ENCODE measurements at places on chromosomes 3 and 15.

- peak; percentile 7 for DNase-seq
Observed at GRCh38 chr15:99845009-99845408, 111.8 kb upstream of the LYSMD4 start.

- no peak for DNase-seq
Observed at GRCh38 chr3:76694063-76694462, 345.8 kb upstream of the ROBO2 start.

DNA sequence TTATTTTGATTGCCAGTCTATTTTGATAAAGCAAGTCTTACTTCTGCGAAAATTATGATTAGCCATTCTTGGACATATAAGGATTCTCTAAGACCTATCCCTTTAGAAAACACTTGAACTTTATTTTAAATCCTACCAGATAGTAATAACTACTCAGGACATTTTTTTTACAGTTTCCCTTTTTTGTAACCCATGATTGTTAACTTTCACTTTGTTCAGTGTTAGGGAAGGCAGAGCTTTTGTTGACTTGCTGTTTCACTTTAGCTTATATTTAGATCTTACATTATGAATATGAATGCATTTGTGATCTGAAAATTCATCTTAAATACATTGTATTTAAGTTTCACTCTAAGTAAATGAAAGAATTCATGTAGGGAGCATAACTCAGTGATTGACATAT lies 167.0 kb downstream of the AKAP13 start:
- DNase-seq: no peak

DNA sequence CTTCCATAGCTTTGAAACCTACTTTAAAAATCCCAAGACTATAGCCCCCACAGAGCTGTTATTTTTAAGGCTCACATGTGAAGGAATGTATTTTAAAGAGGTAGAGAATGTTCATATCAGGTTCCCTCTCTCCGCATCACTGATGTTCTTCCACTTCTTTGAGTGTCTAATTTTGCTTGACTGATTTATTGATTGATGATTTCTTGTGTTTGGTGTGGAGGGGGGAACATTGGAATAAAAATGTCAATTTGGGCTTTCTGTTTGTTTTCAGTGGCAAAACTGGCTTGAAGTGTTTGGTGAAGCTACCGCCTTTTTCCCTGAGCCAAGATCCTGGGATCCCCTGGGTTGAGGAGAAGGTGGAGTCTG lies 2.7 kb upstream of the TMEM212 start:
- DNase-seq: no peak

- DNase-seq: peak; percentile 85
Observed at GRCh38 chr3:61985020-61985419, 388.3 kb downstream of the FEZF2 start.

GRCh38 chr3:78565712-78566111 lies 1202.1 kb downstream of the ROBO1 start:
- no peak for DNase-seq

GRCh38 chr15:49044766-49045606 lies 1.3 kb downstream of the SECISBP2L start:
- DNase-seq: no peak

DNA sequence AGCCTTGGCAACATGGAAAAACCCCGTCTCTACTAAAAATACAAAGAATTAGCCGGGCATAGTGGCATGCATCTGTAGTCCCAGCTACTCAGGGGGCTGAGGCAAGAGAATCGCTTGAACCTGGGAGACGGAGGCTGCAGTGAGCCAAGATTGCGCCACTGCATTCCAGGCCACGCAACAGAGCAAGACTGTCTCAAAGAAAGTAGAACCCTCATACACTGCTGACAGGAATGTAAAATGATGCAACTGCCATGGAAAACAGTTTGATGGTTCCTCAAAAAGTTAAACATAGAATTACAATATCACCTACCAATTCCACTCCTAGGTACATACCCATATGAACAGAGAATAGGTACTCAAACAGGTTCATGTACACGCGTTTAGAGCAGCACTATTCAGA lies 158.9 kb downstream of the TBC1D5 start:
- DNase-seq: peak; percentile 18

GRCh38 chr3:143041903-143042302 lies 40.5 kb downstream of the U2SURP start:
- DNase-seq: no peak

DNA sequence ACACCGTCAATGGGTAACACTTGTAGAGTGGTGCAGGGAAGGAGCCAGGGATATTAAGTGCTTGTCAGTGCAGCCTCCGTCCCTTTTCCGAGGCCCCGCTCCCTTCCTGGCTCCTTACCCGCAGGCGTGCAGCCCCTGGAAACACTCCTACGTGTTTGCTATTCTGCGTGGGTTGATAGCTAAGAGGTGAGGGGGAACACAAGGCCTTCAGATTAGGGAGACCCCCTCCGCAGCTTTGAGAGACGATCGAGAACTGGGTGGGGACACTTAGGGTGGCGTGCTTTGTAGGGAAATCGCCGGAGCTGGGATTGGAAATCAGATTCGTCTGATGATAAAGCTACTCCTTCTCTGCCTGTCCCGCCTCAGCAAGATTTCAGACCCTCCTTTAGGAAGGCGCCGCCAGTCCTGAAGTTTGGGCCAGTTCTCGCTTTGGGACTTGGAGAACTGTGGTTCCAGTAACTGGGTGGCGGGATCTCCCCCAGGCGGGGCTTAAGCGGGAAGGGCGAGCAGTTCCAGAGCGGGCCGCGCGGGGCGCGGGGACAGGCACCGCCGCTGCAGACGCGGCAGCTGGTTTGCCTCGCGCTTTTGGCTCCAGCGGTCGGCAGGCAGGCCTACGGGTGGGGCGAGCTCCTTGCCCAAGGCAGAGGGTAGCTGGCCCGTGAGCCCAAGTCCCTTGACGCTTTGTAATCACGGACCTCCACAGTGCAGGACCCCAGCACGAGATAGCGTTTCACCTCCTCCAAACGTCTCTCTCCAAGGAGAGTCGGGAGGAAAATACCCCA lies 8.0 kb upstream of the FAM107A start:
- DNase-seq: peak; percentile 66

- no peak for DNase-seq
Observed at GRCh38 chr15:54091651-54092050, 113.4 kb downstream of the UNC13C start.

DNA sequence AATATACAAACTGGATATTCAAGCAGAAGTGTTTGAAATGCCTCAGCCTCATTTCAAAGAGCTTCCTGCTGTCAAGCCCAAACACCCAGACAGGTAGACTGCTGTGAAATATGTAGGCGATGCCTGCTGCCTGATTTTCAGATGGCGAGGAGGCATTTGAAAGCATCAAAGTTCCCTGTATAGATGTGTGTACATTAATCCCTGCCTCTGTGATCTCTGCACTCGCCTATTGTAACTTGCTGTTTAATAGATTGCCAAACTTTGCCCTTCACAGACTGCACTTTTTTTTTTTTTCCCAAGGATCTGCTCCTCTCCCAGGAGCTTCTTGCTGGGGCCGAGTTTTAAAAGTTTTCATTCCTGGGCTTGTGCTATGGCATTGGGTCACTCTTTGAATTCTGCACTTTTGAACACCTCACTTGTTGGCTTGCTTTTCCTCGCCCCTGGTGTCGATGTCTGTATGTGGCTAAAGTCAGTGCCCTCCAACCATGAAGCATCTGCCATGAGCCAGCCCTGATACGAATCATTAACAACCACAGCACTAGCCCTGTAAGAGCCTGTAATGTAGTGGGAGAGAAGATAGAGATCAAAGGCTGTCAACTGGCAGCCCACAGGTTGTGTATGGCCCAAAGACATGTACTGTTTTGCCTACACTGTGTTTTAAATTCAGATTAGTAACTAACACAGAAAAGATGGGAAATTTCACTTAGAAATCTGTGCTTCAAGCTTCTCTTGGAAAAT lies 287.6 kb upstream of the ICE2 start:
- DNase-seq: no peak

- DNase-seq: no peak
Observed at GRCh38 chr3:67662733-67663132, 8.3 kb upstream of the SUCLG2 start.

GRCh38 chr15:64237677-64238076 lies 74.9 kb upstream of the PPIB start:
- DNase-seq: no peak

DNA sequence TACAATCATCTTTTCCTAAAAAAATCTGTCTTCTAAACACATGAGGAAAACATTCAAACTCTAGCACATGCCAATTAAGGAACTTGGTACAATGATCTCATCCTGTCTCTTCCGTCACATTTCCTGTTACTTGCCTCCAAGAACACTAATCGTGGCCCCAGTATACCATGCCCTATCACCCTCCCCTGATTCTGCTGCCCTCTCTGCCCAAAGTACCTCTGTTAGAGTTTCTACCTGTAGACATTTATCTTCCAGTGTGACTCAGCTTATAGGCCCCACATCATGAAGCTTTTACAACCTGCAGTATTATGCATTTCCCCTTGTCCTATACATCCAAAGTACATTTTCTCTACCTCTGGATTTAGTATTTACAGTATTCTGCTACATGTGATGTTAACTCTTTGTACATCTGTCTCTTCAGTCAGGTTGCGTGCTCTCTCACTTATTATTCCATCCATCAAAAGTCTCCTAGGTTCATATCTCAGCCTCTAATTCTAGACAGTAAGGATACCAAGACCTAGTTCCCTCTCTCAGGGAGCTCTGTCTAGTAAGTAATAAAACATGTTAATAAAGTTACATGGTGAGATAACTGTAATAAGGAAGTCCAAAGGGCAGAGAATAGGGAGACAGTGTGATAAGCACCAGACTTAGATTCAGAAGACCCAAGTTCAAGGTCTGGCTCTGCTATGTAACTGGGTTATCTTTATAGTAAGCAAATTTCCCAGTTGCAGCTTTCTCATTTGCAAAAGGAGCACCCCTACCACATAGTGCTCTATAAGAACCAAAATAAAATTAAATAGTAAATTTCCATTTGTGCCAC lies 8.9 kb upstream of the SEMA6D start:
- no peak for DNase-seq

- DNase-seq: no peak
Observed at GRCh38 chr3:12940854-12941253, 99.5 kb upstream of the RPL32 start.

- DNase-seq: no peak
Observed at GRCh38 chr3:103136621-103137020, 701.8 kb downstream of the ZPLD1 start.

All from fibroblast of skin of right biceps (primary cell).